Putamen (tissue), 1 donor: ENCODE measurements at places on chromosomes 5 and 9.

DNA sequence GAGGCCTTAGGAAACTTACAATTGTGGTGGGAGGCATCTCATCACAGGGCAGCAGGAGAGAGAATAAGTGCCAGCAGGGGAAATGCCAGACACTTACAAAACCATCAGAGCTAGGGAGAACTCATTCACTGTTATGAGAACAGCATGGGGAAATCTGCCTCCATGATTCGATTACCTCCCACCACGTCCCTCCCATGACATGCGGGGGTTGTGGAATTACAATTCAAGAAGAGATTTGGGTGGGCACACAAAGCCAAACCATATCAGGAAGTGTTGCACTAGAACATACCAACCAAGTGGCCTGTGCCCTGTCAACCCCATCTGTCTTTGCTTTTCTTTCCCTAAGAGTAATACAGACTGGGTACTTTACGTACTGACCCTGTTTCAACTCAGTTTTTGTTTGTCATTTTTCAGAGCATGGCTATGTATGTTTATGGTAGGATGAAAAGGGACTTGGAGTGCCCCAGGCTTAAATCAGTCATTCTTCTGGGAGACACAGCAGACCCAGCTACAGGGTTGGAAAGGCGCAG is 58.3 kb upstream of the TGFBR1 start:
- DNase-seq: no peak

GRCh38 chr5:139148986-139149385 is 49.2 kb downstream of the SIL1 start:
- no peak for DNase-seq

DNA sequence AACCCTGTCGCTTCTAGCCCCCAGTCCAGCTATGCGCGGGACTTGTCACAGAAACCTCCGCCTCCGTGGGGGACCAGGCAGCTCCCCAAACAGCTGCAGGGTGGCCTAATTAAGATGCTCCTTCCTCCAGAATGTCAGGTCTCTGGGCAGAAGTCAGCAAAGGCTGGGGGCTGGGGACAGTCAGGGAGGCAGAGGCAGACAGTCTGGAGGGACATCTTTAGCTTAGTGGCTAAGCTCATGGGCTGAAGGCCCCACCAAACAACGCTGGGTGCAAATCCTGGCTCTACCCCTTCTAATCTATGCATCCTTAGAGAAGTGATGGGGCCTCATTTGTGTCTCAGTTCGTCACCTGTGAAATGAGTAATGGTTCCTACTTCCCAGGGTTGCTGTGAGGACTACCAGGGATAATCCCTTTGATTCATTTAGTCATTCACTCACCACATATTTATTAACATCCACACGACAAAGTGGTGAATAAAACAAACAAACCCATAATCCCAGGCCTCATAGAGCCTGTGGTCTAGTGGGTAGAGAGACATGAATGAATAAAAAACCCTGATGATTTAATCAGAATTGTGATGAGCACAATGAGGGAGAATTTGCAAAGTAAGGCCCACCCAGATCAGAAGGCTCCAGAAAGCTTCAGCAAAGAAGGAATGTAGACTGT is 20.2 kb upstream of the MED27 start:
- DNase-seq: no peak

DNA sequence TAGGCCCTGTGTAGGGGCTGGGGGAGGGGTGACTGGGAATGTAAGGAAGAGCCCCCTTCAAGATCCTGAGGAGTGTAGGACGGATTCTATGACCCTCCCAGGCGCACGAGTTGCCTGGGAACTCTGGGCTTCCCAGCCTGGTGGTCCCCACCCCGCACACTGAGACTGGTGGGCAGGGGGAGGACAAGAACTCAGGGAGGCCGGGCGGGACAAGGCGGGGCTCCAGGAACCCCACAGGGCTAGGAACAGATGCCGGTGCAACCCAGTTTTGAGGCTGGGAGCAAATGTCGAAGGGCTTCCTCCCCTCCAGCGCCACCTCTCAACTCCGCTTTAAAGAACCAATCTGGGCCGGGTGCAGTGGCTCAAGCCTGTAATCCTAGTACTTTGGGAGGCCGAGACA is 1.3 kb upstream of the VDAC1 start:
- no peak for DNase-seq

- DNase-seq: no peak
These were observed 242.5 kb downstream of the ARRDC3 start for GRCh38 chr5:91140657-91141056.

GRCh38 chr5:34582371-34582770 is 73.8 kb upstream of the RAI14 start:
- DNase-seq: no peak

DNA sequence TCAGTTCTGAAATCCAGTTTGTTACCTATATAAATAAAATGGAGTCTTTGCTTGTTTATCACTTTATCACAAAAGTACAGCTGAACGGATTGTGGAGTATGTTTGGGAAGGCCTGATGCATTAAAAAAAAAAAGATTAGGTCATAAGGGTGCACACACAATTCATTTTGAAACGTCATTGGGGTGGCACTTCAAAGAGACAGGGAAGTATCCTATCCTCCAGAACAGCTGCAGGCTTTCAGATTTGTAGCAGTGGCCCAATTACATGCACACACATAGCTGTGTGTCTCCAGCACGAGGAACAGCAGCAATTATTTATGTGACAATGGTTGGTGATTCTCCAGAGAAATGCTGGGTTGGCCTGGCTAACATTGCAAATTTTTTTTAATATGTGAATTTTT is 46.8 kb upstream of the FER start:
- DNase-seq: no peak

- no peak for DNase-seq
These were observed 186.0 kb upstream of the KLF4 start for GRCh38 chr9:107675351-107676259.

- DNase-seq: no peak
These were observed 2.3 kb downstream of the PTGS1 start for GRCh38 chr9:122372856-122373845.

- no peak for DNase-seq
These were observed 27.0 kb upstream of the PPARGC1B start for GRCh38 chr5:149702934-149703646.

DNA sequence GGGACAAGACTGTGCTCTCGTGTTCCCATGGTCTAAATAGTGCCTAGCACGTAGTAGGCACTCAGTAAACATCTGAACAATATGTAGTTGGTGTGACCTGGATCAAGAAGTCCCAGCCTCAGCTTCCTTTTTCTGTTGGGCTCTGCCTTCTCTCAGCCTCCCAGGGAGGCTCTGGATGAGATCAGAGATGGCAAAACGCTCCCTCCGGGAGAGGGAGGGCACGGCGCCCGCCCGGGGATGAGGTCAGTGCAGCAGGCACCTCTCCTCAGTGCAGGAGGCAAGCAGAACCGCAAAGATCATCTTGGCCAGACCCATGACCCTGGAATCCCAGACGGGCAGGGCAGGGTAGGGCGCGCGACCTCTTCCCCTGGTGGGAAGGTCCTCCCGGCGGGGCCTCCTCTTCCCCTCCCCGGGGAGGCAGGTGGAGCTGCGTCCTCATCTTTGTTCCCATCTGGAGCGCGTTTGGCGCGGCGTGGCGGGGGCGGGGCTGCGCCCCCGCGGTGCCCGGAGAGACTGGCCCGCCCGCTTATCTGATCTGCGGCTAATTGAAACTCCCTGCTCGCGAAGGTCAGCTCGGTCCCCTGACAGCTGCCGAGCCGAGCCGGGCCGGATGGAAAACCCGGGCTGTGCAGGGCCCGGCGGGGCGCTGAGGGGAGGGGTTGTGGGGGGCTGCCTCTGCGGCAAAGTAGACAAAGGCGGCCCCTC is 60.9 kb downstream of the CXXC5 start:
- peak; percentile 63 for DNase-seq

GRCh38 chr5:75509956-75510355 is 1.5 kb downstream of the CERT1 start:
- no peak for DNase-seq

DNA sequence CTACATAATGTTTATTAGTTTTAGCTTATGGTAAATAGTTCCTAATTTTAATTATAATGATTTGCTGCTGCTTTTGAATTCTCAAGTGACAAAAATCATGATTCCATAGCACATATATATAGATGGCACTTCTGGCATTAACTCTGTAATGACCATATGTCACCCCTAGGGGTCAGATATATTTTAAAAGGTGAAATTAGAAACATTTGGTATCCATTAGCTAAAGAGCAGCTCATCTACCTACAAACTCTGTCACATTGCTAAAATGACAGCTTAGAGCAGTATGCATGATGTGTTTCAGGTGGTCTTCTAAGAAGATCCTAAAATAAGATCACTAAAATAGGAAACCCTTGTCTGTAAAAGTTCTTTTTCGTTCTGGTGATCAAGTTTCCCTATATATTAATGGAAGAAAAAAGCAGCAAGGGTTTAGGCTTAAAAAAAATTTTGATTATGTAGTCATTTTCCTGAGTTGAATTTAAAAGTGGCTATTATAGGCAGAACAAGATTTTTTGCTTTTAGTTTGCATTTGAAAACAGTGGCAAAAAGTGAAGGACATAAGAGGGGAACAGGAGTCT is 157.7 kb upstream of the POU5F2 start:
- DNase-seq: no peak

- no peak for DNase-seq
These were observed 36.6 kb downstream of the ACER2 start for GRCh38 chr9:19445452-19445851.

DNA sequence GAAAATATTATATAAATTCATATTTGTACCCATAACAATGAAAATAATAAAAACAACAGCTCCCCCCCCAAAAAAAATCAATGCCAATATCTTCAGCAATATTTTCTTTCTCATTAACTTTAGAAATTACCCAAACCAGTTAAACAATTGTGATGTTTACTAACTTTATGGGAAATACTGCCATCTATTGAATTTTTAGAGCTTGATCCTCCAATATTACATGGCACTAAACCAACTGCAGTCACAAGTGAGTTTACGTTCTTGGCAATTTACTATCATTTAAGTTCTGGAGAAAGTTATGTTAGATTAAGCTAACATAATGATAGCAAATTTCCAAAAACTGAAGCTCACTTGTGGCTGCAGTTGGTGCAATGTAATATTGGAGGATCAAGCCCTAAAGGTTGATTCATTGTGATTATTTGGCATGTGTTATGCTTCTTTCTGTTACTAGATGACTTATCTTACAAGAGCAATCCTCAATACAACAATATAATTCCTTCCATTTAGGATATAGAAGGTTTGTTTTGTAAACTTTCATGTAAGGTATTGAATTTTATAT is 379.5 kb downstream of the CDH18 start:
- peak; percentile 7 for DNase-seq

DNA sequence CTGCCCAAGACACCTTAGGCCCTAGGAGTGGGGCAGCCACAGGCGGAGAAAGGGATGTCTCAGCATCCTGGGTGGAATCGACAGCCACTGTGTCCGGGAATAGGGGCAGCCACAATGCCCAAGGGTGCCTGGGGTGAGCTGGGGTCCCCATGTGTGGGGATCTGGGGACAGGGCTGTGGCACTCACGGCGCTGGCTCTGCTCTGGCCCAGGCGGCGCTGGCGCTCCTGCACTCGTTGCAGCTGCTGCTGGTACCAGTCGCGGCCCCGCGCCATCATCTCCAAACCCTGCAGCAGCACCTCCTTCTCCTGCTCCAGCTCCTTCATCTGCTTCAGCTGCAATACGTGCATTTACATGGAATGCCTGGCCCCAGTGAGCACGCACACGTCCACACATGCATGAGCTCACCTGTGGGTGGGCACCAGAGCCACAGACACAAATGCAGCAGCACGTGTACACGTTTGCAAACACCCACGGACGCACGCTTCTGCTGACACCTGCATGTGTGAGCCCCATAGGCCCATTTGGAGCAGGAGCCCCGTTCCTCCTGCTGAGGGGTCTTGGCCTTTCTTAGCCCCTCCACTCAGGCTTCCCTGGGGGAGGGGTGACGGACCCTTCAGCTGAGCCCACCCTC is 4.9 kb downstream of the SAPCD2 start:
- DNase-seq: no peak

DNA sequence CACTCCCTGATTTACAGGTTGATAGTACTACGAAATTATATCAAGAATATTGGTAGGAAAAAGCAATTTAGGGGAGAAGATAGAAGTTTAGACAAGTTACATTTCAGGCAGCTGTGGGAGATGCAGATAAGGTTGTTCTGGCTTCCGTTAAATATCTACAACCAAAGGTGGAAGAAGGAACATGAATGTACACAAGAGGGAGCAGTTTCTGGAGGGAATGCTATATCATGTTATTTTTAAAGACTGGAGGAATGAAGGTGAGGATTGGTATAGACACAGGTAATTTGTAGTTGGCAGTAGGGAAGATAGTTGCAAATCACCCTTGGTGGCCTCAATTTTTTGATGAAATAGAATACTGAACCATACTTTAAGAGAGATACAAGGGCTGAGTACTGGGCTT is 187.3 kb upstream of the NMUR2 start:
- DNase-seq: no peak

GRCh38 chr5:75361310-75361709 is 24.3 kb downstream of the HMGCR start:
- no peak for DNase-seq

DNA sequence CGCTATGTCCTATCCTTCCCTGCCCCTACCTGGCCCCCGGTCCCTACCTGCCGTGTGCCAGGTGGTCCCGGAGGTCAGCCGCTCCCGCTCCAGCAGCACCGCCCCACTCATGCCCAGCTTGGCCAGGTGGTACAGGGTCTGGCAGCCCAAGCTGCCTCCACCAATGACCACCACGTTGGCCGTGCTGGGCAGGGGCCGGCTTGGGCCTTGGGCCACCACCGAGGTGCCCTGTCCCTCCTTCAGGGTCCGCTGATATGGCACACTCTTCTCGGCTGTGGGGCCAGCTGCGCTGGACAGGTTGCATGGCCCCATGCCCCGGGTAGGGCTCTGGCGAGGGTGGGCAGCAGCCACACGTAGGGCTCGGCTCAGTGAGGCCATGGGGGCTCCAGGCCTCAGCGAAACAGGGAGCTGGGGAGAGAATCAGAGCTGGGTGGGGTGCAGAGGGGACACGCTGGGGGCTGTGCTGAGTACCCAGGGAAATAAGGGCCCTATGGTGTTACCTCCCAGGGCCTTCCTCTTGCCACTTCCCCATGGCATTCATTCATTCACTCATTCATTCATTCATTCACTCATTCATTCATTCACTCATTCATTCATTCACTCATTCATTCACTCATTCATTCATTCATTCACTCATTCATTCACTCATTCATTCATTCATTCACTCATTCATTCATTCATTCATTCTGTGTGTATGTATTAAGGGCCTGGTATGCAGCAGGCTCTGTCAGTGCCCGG is 4.2 kb downstream of the SARDH start:
- no peak for DNase-seq
